ENCODE measurements at places on chromosomes 1 and 21.
A peak's percentile ranks its signal among the peaks of the same experiment; 100 is the strongest.

- no peak for DNase-seq
Measured at GRCh38 chr1:30039354-30040080, 683.9 kb downstream of the MATN1 start.

DNA sequence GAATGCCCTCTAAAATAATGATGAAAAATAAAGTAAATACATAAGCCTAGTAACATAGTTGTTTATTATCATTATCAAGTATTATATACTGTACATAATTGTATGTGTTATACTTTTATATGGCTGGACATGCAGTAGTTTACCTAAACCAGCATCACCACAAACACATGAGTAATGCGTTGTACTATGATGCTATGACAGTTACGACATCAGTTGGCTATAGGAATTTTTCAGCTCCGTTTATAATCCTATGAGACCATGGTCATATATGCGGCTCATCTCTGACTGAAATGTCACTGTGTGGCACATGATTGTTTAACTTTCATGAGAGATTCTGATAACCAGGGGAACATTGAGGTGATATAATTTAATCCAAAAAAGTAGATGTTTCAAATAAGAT, 352.1 kb downstream of the ST6GALNAC3 start:
- DNase-seq = no peak

DNA sequence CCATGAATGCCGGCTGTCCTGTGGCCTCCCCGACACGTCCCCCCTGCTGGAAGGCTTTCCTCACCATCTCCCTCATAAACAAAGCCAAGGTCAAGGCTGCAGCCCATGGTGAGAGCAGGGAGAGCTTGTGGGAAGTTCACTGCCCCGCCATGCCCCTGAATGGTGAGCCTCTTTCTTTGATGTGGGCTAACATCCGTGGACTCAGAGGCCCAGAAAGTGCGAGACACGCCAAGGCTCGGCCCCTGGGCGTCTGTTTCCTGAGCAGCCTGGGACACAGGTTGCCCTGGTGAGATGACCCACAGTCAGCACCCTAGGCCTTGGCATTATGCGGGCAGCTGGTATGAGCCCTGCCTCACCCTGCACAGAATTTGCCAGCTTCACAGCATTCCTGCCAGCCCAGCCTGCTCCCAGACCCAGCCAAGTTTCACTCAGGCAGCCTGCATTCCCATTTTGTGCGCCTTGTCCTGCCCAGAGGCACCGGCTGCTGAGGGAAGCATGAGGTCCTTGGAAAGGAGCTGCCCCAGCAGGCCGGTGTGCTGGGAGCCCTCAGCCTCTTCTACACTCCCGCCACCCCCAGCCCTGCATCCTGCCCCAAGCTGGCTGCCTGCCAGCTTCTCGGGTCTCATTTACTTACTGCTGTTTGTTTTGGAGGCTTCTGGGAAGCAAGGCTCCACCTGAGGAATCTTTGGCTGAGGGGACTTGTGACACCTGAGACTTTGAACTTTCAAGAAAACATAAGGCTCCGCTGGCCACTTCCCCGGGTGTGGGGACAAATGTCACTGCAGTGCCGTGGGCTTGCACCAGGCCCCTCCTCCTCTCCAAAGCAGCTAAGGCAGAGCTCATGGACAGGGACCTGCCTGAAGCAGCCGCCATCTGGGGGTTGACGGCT, 31.9 kb downstream of the NEK2 start:
- peak; percentile 75 for DNase-seq

GRCh38 chr1:211894312-211894711, 63.7 kb upstream of the LPGAT1 start:
- DNase-seq = no peak

- no peak for DNase-seq
Measured at GRCh38 chr1:193472838-193473398, 286.5 kb upstream of the B3GALT2 start.

DNA sequence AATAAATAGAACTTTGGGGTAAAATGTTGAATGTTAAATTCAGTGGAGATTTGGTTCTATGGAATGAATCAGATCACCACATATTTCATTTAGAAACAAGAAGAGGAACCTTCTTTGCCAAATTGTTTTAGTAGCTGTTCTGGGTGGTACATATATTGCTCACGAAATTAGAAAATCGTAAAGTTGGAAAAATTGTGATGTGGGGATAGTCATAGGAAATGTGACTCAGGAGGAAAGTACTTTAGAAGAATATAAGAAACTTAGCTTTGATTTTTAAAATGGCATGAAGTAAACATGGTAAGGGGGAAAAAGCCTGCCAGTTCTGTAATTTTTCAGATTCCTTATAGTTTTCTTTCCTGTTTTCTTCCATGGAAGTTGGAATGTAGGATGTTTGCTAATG, 27.4 kb downstream of the RRP15 start:
- no peak for DNase-seq

GRCh38 chr1:17045634-17046333, 8.0 kb downstream of the SDHB start:
- peak; percentile 71 for DNase-seq

DNA sequence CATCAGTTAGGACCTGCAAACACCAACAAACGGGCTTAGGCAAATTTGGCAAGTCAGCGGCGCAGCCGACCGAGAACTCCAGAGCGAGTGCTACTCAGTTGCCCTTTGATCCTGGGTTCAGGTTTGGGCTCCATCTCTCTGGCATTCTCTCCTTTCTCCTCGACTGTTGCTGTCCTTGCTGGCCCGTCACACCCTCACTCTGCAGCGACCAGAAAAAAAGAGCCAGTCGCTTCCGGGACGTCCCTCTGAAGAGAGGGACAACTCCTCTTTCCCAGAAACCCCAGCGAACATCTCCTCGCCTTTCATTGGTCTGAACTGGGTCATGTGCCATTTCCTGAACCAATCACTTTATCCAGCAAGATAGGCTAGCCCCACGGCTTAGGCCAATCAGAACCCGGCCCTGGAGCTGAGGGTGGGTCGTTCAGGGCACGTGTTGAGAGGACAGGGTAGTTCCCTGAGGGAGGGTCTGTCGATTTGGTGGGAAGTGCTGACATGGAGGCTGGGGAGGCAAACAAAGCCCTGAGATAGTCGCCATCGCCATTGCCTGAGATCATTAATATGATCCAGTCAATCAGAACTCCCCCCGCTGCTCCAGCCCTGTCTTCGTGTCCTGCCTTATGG, 113.7 kb downstream of the PTPRU start:
- no peak for DNase-seq

DNA sequence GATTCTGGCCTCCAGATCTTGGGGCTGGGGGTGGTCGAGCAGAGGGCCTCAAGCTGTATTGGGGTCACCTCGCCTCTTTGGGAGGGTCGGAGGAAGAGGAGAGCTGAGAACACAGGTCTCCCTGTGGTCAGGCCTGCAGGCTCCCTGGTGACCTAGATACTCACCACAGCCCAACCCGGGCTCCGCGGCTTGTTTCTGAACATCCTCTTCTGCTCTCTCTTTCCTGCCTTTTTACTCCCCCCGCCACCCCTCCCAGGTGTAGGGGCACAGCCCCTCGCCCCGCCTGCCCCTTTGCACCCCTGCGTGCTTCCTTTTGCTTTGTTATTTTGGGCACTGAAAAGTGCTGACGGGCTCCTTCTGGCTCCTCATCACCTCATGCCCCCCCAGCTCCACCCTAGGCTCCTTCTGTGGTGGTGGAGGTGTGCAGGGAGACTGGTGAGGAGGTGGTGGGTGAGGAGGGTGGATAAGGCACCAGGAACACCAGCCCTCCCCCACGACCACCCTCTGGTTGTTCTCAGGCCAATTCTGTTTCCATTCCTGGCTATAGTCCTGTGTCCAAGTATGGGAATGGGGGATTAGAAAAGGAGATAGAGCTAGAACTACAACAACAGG, 10.6 kb upstream of the LINGO4 start:
- DNase-seq = no peak

DNA sequence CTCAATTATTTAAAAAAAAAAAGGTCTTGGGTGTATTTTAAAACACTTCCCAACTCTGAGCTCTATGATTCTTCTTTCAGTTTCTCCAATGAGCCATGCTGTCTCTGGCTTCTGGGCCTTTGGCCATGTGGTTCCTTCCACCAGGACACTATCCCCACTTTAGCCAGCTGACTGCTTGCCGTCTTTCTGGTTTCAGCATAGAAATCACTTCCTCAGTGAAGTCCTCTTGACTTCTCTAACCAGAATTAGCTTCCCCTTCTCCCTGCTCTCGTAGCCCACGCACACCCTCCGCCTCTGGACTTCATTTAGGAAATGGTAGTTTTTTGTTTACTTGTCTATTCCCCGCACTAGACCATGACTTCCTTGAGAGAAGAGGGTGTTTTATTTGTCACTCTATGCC, 1.1 kb upstream of the DIO1 start:
- DNase-seq = peak; percentile 60

DNA sequence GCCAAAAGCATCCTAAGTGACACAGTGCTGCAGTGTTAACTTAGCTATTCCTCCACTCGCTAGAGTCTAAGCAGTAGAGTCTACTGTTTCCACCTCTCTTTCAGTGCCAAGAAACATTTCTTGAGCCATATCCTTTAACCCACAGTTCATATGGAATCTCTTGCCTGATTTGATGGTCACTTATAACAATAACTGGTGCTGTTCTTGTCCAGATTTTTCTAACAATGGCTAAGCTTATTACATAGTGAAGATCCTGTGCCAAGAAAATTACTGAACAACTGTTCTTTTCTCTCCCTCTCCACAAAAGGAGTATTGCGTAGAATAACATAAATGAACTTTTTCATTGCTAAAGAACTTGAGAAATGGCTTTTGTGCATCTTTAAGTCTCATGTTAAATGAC, 121.3 kb downstream of the CDC7 start:
- no peak for DNase-seq

- no peak for DNase-seq
Measured at GRCh38 chr1:197342044-197342565, 74.1 kb downstream of the CRB1 start.

DNA sequence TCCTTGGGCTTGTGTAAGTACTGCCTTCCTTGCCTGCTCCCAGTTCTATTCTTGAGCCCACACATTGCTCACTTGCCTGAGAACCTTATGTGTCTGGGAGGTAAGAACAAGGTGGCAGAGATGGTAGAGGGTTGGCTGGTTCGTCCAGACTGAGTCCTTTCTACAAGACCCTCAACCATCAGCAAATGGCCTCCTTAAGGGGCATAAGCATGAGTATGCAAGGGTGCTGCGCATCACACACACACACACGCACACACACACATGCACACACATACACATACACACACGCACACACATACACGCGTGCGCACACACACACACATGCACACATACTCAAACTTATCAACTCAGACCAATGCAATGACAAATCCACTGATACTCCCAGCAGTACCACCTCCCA, 56.9 kb downstream of the RHBG start:
- no peak for DNase-seq

DNA sequence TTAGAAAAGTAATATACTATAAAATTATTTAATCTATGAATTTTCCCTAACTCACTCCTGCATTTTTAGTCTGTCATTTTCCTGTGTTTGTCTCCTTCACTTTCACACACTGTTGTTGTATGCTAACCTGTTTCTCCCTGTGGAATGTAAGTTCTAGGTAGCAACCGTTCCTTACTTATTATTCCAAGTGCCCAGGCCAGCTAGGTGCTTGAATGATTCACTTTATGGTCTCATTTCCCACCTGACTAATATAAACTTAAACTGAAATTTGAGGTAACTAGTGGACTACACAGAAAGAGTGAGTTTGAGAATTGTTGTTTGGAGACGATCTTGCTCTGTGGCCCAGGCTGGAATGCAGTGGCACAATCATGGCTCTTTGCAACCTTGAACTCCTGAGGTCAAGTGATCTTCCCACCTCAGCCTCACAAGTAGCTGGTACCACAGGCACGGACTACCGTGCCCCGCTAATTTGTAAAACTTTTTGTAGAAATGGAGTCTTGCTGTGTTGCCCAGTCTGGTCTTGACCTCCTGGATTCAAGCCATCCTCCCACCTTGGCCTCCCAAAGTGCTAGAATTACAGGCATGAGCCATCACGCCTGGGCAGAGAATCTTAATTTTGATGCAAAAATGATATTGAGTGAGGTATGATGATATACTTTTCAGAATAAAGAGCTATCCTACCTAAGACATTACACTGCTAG, 1.9 kb downstream of the ZYG11B start:
- DNase-seq = no peak

DNA sequence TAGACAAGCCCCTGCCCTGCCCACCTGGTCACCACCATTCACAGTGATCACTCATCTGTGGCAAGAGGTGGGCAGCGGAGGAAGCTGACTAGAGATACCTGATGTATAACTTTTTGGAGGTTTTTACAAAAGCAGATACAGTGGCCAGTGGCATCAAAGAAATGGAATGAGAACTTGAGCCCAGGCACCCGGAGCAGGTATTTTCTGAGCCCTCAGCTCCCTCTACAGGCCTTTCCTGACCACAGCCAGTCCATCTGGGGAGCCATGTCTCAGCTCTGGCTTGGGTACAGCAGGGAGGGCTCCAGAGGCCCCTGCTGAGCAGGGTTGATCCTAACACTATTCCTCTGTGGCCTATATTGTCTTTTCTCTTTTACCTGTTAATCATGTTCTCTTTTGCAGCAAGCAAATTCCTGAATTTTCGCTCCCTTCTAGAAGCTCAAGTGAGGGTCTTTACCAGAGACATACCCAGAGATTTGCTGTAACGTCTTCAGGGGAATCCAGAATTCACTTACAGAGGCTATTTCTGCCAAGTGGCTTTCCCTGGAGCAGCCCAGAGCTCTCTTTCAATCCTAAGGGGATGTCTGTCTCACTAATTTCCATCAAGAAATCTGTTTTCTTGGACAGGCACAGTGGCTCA, 27.3 kb downstream of the GPR157 start:
- DNase-seq = peak; percentile 82

DNA sequence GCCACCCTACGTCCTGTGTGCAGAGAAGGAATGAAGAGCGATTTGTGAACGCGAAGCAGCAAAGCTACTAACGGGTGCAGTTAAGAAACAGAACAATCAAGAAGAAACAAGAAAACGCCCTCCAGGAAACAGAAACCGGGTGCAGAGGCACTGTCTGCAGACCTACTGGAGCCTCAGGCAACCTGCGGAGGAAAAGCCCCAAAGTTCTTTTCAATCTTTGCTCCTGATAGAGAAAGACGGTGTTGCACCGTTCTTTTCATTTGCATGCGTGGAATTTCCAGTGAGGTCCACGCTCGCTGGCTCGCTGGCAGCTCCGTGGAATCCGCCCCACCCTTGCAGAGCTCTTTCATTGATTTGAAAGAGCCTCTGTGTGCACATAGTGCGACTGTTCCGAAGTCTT, 37.0 kb upstream of the PDE9A start:
- no peak for DNase-seq

GRCh38 chr1:52203935-52204625, 62.2 kb downstream of the ZFYVE9 start:
- no peak for DNase-seq

All from astrocyte of the hippocampus (primary cell).